Forelimb muscle (tissue), 1 donor: ENCODE measurements at places on chromosomes 13 and 19. TPM values are rescaled to one million over a fixed set of nuclear protein-coding genes. Genes with fewer than 3 reads are reported as not detected.

The COL5A3 gene
- 67.4 TPM for polyA plus RNA-seq

The CPB2 gene
- polyA plus RNA-seq: 0.11 TPM

The N4BP2L1 gene
- 8.8 TPM for polyA plus RNA-seq

The IGFL3 gene
- polyA plus RNA-seq: not detected

The PEX11G gene
- 2.3 TPM for polyA plus RNA-seq

The FXYD7 gene
- polyA plus RNA-seq: 1.0 TPM

The QPCTL gene
- polyA plus RNA-seq: 4.4 TPM

The IGFLR1 gene
- 3.3 TPM for polyA plus RNA-seq

DNA sequence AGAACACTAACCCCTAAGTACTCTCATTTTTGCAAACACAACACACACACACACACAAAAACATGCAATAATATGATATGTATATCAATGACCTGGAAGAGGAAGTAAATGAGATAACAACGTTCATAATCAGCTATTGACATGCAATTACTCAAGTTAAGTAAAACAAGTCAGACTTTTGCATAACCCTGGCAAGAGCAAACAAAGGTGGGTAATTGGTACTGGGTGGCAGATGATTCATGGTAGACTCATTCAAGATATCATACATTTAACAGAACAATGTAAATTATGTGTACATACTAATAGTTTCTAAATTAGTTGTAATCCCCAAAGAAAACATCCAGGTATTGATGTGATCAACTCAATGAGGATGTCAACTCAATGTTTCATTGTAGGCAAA is 508.8 kb downstream of the DACH1 start:
- DNase-seq: no peak

DNA sequence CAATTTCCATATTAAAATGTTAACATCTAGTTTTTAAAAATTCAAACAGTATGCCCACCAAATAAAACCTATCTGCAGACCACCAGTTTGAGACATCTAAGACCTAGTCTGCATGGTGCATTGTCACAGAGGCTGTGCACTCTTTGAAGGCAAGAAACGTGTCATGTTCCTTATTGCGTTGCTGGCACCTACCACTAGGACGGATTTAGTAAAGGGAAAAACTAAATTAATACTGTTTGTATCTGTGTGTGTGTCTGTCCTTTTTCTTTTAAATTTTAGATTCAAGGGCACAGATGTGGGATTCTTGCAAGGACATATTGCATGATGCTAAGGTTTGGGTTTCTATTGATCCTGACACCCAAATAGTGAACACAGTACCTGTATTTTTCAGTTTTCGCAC is 481.4 kb downstream of the UQCRFS1 start:
- no peak for DNase-seq

GRCh38 chr19:5665781-5666513 is 14.4 kb downstream of the MICOS13 start:
- DNase-seq: no peak

DNA sequence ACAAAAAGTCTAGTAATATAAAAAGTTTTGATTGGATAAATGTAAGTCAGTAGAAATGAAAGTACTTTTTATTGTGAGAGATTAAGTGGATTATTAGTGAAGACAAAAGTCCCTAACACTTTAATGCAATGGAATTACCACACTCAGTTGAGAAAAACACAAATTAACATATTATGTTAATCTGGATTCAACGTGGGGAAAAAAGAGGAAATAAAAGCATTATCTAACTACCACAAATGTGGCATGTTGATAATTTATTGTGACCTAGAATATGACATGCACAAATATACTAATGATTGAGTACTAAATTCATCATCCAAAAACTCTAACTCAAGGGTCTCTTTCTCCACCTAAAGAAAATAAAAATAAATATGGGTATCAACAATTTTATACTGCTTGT is 41.5 kb downstream of the FOXO1 start:
- DNase-seq: no peak

GRCh38 chr13:110557610-110558305 is 3.8 kb downstream of the RAB20 start:
- DNase-seq: no peak

DNA sequence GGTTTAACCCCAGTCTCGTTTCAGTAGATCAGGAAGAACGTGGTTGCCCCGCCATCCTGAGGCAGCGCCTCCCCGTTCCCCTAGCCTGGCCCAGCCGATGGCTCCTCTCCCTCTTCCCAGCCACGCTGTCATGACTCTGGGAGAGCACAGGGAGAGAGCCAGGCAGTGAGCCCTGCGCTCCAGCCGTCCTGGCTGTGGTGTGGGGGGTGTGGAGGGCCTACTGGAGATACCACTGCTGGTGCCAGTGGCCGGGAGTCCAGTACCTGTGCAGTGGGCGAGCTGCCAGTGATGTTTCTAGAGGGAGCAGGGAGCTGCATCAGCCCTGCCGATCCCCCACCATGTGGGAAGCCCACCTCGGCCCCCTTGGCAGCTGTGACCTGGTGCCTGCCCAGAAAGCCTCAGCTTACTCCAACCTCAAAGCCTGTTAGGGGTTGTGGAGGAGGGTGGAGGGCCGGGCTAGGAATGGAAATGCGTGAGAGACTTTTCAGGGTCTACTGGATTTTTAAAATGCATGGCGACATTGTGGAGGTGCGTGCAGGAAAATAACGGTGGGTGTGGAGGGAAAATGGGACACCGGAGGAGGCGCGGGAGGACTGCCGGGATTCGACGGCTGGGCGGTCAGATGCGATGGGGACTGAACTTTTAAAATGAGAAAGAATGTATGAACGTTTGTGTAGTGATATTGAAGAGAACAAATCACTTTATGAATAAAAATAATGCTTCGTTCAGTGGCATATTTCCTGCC is 4.9 kb downstream of the TEX29 start:
- no peak for DNase-seq

GRCh38 chr13:58666331-58666730 is 1034.8 kb downstream of the PCDH17 start:
- DNase-seq: peak; percentile 60
